Activated T-helper 1 cell treated with anti-CD3 and anti-CD28 coated beads, Interleukin-12 subunit alpha, Interleukin-12 subunit beta, Interleukin-2, Interleukin-4 antibody, amounts not matched to agents 30 ng/mL and 10 ng/mL and 1 ng/mL, durations not matched to agents 14 hours and 24 hours and 36 hours (primary cell): ENCODE measurements at places on chromosomes 7 and 10. TPM values are rescaled to one million over a fixed set of nuclear protein-coding genes. Genes with fewer than 3 reads are reported as not detected.

BAIAP2L1 gene
- total RNA-seq = 1.7 and 2.7 TPM in 2 replicates

ABCC2 gene
- total RNA-seq = 0.83 and 1.3 TPM in 2 replicates

GPER1 gene
- total RNA-seq = not detected in 2 replicates

COL1A2 gene
- total RNA-seq = 9.3 and 10.2 TPM in 2 replicates

ESYT2 gene
- total RNA-seq = 59.1 and 63.1 TPM in 2 replicates

NXPH1 gene
- total RNA-seq = not detected in 2 replicates

CCDC186 gene
- 12.1 and 13.0 TPM in 2 replicates for total RNA-seq

NKX2-3 gene
- total RNA-seq = not detected in 2 replicates

SAP25 gene
- total RNA-seq = 9.1 and 11.2 TPM in 2 replicates

ZNF485 gene
- 5.7 and 6.6 TPM in 2 replicates for total RNA-seq

ARPC1A gene
- 72.4 and 75.9 TPM in 2 replicates for total RNA-seq

YWHAG gene
- 165 and 167 TPM in 2 replicates for total RNA-seq

PNLIPRP2 gene
- not detected in 2 replicates for total RNA-seq

COL17A1 gene
- not detected in 2 replicates for total RNA-seq

NSUN5 gene
- 70.3 and 74.8 TPM in 2 replicates for total RNA-seq

LIPF gene
- total RNA-seq = not detected in 2 replicates

TIMM23 gene
- 102 and 107 TPM in 2 replicates for total RNA-seq

STAG3 gene
- total RNA-seq = 25.0 and 30.6 TPM in 2 replicates

FRG2B gene
- total RNA-seq = 0.20 and 0.21 TPM in 2 replicates

SPDYE6 gene
- not detected in 2 replicates for total RNA-seq
